Left forelimb (tissue), 1 donor: ENCODE measurements at places on chromosomes 5 and 9.

DNA sequence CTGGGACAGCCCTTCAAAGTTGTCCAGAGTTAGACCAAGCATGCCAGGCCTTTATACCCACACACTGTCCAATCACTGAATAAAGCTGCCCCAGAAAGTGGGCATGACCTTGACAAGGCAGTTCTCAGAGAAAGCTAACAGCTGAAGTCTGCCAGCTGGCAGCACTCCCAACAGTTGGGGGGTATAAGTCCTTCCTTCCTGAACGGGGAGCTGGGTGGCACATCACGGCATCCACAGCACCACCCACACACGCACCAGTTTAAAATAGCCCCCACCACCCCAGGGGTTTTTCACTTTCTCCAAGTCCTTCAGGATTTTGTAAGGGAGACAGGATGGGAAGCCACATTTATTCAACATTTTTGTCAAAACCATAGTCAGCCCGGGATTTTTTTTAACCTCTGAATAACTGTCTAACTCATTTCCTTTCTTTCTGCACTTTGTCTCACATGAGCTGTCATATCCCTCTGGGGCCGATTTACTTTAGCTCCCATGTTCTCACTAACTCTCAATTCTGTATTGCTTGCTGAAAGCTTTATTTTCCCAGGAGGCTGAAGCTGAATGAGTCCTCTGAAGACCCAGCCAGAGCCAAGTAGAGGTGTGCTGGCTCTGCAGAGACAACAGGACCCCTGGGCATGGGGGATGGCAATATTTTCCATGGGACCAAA is 15.4 kb downstream of the FAM81B start:
- DNase-seq, result no peak

DNA sequence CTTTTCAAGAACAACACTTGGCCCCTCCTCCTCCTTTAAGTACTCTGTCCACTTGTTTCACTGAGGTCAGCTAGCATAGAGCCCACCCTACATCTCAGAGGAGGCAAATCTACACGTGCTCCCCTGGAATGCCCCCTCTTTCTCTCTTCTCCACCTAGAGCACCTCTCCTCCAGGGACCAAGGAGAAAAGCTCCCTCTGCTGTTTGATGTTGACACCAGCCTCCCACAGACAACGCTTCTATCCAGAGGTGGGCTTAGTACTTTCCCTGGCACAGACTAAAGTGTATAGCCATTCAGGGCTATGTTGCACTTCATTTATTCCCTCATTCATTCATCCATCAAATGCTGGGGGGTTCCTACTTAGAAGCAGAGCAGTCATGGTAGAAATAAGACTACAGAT is 68.2 kb upstream of the TAF1L start:
- DNase-seq, result no peak

GRCh38 chr9:3879315-3879714 is 353.5 kb upstream of the RFX3 start:
- DNase-seq, result no peak

- no peak for DNase-seq
Observed at GRCh38 chr9:124880501-124880900, 18.6 kb downstream of the ARPC5L start.

- no peak for DNase-seq
Observed at GRCh38 chr9:131226226-131226625, 50.1 kb downstream of the FAM78A start.

GRCh38 chr5:94744906-94745305 is 126.4 kb downstream of the SLF1 start:
- DNase-seq, result no peak

GRCh38 chr5:4981608-4982007 is 158.5 kb upstream of the ADAMTS16 start:
- no peak for DNase-seq

- DNase-seq, result no peak
Observed at GRCh38 chr5:159017786-159018185, 81.9 kb downstream of the EBF1 start.

DNA sequence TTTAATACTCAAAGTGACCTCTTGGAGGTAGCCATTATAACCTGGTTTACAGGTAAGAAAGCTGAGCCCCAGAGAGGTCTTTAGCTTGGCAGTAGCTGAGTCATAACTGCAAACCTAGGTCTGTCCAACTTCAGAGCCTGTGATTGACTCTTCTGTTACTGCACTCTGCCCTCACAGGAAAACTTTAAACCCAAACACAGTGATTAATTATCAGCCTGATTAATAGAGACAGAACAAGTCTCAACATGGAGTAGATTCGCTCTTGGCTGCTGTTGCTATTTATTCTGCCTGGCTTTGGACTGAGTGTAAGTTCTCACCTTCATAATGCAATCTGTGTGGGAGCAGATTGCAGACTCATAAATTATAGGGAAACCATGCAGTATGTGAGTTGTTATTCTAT is 27.4 kb upstream of the TXN start:
- no peak for DNase-seq

DNA sequence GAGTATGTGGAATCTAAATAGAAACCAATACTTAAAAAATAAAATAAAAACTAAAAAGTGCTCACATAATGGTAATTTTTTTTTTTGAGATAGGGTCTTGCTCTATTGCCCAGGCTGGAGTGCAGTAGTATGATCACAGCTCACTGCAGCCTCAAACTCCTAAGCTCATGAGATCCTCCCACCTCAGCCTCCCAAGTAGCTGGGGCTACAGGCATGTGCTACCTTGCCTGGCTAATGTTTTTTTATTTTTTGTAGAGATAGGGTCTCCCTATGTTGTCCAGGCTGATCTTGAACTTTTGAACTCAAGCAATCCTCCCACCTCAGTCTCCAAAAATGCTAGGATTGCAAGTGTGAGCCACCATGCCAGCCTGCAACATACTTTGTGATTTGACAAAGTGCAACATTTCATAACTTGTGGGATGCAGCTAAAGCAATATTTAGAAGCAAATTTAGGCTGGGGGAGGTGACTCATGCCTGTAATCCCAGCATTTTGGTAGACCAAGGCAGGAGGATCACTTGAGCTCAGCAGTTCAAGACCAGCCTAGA is 18.4 kb downstream of the AP3B1 start:
- DNase-seq, result no peak

- peak; percentile 62 for DNase-seq
Observed at GRCh38 chr9:93675336-93676150, 99.2 kb downstream of the PHF2 start.

DNA sequence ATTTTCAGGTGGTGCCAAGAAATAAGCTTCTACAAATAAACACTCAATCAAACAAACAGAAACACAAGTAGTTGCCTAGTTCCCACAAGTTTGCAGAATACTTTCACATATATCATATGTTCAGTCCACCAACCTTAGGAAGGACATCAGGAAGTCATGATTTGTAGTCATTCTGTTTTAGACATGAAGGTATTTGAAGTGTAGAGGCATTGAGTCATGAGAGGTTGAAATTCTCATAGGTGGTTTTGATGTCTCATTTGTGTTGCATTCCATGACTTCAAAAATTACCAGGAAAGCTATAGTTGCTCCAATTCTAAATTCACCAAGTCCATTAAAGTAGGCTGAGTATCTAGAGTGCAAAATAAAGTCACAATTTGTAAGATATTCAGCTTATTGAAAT is 159.0 kb downstream of the KCTD16 start:
- no peak for DNase-seq
